Fibroblast of the aortic adventitia (primary cell): ENCODE measurements at places on chromosomes 12 and 14.

DNA sequence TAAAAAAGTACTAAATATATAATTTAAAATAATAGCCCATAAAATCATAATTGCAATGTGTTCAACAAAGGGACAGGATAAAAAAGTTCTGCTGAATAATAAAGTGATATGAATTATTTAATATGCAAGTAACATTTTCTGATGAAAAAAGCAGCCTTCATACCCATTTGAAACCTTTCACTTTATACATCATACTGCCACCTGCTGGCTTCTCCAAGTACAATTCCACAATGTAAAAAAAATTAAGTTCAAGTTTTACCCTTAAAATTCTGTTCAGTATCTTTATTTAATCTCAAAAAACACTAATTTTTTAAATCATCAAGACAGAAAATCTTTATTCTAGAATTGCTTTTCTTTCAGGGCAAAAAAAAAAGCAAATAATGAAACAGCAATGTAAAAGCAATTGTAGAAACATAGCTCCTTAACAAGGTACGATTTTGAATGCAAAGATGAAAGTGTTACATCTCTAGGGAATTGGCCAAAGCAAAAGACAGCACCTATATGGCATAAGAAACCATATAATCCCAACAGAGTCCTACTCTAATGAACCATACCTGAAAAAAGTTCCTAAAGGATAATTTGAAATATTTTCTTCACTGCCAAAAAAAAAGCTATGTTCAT lies 15.0 kb downstream of the MDM1 start:
- DNase-seq = peak; percentile 84

- no peak for DNase-seq
These were observed 534.2 kb upstream of the MIS18BP1 start for GRCh38 chr14:45787167-45787566.

GRCh38 chr14:28782301-28782700 lies 15.7 kb downstream of the FOXG1 start:
- DNase-seq = no peak

DNA sequence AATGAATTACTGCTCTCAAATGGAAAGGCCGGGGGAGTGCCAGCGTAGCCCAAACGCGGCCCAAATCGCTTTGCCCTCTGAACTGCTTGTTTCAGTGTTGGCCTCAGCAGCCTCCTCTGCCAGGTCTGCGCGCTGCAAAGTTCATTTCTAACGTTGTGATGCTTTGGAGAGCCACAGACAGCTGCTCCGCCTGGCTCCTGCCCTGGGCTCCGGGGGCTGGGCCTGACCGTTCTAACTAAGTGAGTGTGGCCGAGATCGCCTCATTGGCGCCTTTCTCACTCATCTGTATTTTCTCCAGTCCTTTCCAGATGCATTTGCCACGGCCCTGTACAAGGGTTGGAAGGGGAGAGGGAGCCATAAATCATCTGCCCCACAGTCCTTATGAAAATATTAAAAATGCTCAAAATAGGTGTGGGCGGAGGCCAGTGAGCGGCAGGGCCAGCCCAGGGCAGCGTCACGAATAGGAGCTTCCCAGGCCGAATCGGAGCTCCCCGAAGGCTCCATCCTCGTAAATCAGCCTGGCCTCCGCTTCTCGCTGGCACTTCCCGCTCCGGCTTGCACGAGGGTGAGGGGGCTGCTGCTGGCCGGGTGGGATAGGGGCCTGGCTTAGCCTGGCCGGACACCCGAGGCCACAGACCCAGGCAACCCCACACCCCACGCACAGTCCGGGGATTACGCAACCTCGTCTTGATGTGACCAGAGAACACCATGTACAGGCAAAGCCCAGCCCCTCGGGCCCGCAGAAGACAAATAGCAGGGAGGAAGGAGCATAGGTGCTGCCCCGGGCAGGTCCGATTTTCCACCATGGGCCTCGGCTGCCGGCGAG lies 196.6 kb upstream of the DIO3 start:
- no peak for DNase-seq

DNA sequence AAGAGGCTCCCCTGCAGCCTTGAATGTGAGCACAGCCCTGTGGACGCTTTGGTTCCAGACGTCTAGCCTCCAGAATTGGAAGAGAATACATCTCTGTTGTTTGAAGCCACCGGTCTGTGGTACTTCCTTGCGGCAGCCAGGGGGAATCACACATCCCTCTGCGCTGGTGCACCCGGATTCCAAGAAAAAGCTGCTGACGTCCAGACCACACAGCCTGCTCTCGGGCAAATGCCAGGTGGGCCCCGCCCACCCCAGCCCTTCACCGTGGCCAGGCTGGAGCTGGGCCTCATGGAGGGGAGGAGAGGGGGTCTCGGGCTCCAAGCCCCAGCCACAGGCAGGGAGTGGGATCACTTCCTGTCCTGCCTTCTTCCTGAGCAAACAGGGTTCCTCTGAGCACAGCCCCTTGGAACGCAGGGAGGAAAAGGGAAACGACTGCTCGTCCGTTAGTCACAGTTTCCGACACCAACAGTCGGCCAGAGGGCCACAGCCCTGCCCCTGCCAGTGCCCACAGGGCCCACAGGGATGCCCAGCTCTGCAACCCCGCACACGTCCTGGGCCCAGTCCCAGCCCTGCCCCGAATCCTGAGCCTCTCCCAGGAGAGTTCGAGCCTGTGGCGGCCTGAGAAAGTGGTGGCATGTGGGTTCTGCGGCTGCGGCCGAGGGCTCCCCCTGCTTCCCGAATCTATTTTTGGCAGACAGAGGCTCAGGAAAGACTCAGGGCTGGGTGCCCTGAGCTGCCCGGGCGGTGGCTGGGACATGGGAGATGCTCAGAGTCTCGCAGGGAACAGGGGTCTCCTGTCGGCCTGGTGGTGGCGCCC lies 85.3 kb downstream of the RFLNA start:
- peak; percentile 94 for DNase-seq

GRCh38 chr14:75514673-75515628 lies 7.3 kb upstream of the BATF start:
- DNase-seq = peak; percentile 30

DNA sequence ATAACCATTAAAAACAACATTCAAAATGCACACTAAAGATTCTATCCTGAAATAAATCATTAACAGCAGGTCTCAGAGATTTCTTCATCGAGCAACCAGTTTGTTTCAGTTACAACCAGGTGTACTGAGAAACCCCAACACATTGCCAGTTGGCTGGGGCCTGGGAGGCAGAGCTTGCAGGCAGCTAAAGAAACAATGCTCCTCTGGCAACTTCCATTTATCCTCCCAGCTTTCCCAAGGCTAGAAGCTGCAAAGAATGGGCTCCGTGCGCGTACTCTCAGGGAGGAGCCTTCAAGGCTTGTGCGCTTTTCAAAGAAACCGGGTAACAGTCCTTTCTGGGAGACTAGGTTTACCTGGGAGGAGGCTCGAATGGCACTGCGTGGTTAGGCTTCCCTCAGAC lies 181.6 kb downstream of the MSRB3 start:
- DNase-seq = no peak

DNA sequence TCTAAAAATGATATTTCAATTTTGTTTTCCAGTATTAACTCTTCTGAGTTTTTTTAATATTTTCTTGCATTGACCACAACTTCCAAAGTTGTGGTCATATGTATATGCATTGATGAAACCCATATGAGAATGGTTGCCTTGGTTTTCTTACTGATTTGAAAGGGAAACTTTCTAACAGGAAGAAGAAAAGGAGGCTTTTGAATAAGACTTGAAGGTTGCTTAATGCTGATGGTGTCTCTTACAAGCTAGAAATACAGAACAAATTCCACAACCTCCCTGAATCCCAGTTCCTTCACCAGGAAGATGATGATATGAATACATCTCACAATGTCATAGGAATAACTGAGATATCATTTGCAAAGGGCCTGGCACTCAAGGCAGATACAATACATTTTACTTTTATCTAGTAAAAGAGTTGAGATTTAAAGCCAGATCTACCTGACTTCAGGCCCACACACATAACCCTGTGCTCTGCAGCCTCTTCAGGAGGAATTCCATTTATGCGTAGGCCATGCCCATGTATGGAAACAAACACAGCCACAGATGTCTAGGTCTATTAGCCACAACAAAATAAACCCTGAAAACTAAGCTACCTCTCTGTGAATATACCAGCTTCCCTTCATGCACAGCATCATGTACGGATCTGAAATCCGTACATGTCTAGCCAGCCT lies 165.4 kb upstream of the PLEKHG7 start:
- no peak for DNase-seq

DNA sequence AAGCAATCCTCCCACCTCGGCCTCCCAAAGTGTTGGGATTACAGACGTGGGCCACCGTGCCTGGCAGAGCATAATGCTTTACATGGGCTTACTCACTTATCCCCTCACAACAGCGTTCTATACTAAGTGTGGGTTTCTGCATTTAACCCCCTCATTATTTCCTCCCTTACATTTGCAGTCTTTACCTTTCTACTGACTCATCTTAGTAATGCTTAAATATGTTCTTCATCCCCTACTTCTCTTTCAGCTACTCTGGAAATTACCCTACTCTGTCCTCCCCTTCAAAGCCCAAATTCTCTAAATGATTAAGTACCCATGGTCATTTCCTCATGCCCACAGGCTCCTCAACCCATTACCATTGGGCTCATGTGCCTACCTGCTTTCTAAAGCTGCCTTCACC lies 40.7 kb downstream of the NKX2-1 start:
- no peak for DNase-seq

DNA sequence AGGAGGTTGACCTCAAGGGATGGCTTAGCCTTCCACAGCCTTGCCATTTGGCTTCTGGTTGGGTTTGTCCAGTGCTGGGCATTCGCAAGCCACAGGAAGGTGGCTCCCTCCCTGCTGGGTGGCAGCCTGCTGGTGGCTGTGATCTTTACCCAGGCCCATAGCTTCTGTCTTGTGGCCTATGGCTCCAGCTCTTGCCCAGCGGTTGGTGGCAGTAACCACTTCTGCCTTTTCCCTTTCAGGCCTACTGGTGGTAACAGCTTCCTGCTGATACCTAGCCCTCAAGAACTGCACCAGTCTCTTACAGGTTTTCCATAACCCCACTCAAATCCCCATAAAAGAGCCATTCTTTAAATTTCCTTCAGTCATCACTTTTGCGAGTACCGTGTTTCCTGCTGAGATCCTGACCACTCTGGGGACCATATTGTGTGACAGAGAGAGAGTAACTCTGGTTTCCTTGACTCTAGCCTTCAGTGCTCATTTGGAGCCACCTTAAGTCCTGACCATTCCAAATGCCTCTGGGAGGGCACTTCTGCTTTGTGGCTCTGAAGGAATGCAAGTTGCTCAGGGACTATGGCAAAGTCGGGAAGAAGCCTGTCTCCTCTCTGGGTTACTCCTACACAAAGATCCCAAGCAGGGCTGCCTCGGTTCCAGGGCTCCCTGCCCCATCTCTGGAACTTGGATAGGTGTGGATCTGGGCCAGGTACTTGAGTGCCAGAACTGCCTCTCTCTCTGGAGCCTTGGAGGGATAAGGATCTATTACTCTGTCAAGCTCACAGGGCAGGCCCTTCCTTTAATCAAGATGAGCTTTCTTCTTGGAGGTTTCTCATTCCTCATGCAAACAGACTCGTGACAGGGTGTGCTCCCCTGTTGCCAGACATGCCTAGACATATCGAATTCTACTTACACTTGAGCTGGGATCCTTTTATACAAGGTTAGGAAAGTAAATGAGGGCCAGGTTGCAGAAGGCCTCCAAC lies 2.9 kb upstream of the NYNRIN start:
- DNase-seq = peak; percentile 72

DNA sequence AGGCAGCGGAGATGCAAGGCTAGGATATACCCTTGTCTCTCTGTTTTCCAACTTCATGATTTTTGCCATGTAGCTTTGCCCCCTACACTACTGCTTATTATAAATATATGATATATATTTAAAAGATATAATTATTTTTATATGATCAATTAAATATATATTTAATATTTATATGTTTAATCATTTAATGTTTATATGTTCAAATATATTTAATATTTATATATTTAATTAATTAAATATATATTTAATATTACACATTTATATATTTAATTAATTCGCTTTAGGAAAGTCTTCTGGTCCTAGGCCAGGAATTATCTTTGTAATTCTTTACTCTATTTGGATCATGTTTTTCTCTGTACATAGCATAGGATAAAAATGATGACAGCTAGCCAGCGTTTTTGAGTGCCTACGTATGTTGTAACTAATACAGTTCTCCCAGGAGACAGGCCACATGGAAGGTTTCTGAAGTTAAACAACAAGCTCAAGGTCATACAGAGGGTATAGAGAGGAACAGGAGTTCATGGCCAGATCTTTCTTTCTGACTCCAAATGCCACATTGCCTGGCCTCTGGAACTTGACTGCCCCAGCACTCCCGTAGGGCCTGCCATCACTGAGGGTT lies 192.5 kb downstream of the KCNA5 start:
- no peak for DNase-seq

GRCh38 chr12:9872162-9872561 lies 3.0 kb upstream of the CLEC2B start:
- DNase-seq = no peak

- no peak for DNase-seq
These were observed at the start of gene CCER1 for GRCh38 chr12:90954921-90955320. Gene CCER1, minus strand, starts transcription at chr12:90955176. Its CDS starts 434 bp downstream, at chr12:90954742.
